Hippocampal formation (tissue), 2 donors: ENCODE measurements at places on chromosomes 1 and 21.

GRCh38 chr1:13813398-13814012 is 113.5 kb downstream of the PRDM2 start:
- no peak for DNase-seq

- no peak for DNase-seq
Measured at GRCh38 chr1:222060210-222060916, 318.5 kb upstream of the DUSP10 start.

DNA sequence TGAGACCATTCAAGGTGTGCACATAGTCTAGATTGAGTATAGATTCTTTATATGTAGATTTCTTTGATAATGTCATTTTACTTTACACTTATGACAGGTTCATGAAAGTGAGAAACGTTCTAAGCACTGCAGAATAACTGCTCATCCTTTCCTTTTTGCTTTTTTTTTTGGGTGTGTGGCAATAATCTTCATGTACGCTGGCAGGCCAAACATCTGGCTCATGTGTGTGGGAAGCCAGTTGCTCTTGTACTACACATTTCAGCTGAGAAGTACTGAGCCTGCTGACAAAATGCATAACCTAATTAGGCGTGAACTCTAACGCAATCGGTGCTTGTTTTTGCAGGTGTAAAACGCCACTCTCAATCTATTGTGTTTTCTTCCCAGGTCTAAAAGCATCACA is 350.8 kb upstream of the KAZN start:
- no peak for DNase-seq

- no peak for DNase-seq
Measured at GRCh38 chr21:39348040-39348354, 891 bp downstream of the HMGN1 start.

GRCh38 chr1:189216886-189217285 is 1260.8 kb downstream of the BRINP3 start:
- DNase-seq = no peak

DNA sequence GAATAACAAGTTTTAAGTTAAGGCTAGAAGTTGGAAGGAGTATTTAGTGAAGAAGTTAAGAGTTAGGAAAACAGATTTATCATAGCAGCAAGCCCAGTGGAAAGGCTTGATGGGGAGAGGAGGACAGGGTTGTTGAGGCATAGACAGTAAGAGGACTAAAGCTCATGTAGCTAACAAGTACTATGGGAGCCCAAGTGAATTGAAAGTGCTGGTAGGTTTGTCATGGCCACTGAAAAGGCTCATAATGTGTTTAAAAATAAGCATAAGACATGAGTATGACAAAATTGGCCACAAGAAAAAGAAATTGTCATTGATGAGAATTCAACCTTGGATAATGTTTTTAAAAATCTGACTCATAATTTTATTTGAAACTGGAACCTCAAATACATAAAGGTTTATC is 49.2 kb upstream of the CRB1 start:
- DNase-seq = no peak

- DNase-seq = no peak
Measured at GRCh38 chr1:152646656-152647055, 16.5 kb upstream of the LCE2D start.

GRCh38 chr1:62573675-62574074 is 23.6 kb upstream of the ANGPTL3 start:
- DNase-seq = no peak

GRCh38 chr1:159825564-159825963 is 1.1 kb upstream of the SLAMF8 start:
- DNase-seq = no peak

- no peak for DNase-seq
Measured at GRCh38 chr1:53643041-53643880, 95.7 kb downstream of the GLIS1 start.

GRCh38 chr1:244066954-244067716 is 16.1 kb downstream of the ZBTB18 start:
- no peak for DNase-seq
